ENCODE measurements at places on chromosomes 7 and 10.

GRCh38 chr10:12073526-12073925, 4.8 kb downstream of the DHTKD1 start:
- DNase-seq, result no peak

DNA sequence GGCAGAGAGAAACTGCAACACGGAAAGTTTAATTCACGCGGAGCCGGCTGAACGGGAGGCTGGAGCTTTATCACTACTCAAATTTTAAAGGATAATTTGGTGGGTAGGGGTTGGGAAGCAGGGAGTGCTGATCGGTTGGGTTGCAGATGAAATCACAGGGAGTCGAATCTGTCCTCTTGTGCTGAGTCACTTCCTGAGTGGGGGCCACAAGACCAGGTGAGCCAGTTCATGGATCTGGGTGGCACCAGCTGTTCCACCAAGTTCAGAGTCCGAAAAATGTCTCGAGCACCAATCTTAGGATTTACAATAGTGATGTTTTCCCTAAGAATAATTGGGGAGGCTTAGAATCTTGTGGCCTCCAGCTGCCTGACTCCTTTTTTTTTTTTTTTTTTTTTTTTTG, 3.6 kb upstream of the PRAP1 start:
- DNase-seq, result no peak

DNA sequence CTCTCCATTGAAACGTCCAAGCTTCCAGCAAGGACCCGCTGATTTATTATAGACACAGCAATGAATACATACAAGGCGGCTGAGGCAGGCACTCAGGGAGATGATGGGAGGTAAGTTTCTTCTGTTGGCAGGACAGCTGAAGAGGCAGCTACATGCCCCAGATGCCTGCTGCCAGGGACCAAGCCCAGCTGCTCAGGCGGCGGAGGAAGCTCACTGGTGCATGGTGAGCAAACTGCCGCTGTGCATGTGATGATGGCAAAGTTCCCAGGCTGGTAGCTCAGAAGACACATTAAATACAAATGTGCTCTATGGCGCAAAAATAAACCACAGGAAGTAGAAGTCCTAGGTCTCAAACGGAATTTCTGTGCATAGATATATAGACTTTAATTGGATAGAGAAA, 2.3 kb downstream of the DNTT start:
- DNase-seq, result no peak

DNA sequence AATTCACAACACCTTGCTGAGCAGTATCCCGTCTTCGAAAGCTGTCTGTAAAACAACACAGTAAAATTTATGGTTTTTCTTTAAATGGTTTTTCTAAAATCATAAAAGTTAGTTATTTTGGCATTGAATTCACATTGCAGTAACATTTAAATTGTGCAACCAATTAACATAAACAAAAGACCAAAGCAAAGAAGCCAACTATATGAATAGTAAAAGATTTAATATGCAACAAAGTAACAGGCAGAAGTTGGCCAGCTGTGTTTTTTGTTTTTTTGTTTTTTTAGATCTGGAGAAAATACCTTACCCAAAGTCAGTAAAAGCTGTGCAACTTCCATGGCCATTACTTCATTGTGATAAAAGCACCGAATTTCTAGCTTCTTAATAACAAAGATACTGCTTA, 11.3 kb downstream of the SRI start:
- DNase-seq, result no peak

DNA sequence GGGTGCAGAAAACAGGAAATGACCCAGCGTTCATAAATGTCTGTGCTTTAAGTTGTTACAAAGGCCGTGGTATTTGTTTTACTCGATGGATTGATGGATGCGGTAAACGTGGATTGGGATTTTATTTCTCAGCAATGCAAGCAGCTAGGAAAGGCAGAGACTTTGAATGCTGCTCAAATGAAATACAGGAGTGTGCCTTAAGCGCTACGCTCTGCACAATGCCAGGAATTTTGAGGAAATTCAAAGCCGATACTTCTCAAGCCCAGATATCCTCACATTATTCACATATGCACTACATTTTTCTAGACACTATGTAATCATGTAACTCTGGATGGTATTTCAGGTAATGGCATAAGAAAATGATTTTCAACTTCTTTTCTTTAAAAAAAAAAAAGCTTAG, 514.3 kb upstream of the ADARB2 start:
- no peak for DNase-seq
